ENCODE measurements at places on chromosomes 12 and 14. TPM values are rescaled to one million over a fixed set of nuclear protein-coding genes. Genes with fewer than 3 reads are reported as not detected.
A peak's percentile ranks its signal among the peaks of the same experiment; 100 is the strongest.

DNA sequence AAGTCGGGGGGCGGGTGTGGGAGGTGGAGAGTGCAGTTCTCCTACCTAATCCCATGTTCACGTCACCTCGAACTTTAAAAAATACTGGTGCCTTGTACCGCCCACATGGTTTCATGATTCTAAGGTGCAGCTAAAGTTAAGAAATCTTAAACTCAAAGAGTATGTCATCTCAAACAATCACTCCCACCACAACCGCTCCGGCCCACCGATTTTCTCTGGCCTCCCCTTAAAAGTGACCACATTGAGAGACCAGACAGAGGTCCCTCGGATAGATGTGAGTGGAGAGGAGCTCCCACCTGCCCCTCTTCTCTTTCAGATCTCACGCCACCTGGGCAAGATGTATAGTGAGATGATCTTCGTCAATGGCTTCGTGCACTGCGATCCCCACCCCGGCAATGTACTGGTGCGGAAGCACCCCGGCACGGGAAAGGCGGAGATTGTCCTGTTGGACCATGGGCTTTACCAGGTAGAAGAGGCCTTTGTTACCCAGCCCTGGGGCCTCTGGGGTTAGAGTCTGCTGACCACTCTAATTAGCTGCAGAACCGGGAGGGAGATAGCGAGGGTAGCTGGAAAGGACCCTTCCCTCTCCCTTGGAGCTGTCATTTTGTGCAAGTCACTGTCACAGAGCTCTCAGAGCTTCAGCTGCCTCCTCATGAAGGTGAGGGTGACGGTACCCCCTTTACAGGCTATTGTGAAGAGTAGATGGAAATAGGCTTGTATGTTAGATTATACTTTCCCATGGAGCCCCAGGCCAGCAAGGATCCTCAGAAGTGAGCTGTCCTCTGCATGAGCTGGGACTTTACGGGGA lies 124.4 kb downstream of the ADCK1 start:
- DNase-seq: no peak

ACOT6 gene
- not detected for polyA plus RNA-seq

- DNase-seq: no peak
Observed at GRCh38 chr14:75220156-75220555, 43.7 kb upstream of the TMED10 start.

- DNase-seq: peak; percentile 58
Observed at GRCh38 chr14:32414808-32415255, 85.7 kb downstream of the AKAP6 start.

DNA sequence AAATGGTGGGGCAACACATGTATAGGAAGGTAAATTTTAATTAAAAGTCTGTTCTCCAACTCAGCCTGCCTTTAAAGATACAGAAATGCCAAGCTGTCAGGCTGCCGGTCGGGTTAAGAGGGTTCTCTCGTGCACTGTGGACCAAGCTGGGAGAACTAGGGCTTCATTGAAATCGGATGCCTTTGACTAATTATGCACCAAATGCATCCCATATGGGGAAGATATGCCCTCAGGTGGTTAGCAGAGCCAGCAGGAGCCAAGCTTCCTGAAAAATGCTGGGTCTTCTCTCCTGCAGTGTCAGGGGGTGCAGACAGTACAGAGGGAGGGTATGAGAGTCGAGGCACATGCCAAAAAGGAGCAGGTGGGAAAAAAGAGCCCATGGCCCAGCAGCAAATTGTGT lies 236.1 kb downstream of the CACNA1C start:
- no peak for DNase-seq

- DNase-seq: no peak
Observed at GRCh38 chr14:93089521-93090269, 26.0 kb downstream of the ITPK1 start.

- DNase-seq: no peak
Observed at GRCh38 chr12:129428240-129428936, 475.4 kb downstream of the TMEM132D start.

- no peak for DNase-seq
Observed at GRCh38 chr12:18946106-18946505, 183.4 kb upstream of the PLEKHA5 start.

MYH7 gene
- polyA plus RNA-seq: not detected

DNA sequence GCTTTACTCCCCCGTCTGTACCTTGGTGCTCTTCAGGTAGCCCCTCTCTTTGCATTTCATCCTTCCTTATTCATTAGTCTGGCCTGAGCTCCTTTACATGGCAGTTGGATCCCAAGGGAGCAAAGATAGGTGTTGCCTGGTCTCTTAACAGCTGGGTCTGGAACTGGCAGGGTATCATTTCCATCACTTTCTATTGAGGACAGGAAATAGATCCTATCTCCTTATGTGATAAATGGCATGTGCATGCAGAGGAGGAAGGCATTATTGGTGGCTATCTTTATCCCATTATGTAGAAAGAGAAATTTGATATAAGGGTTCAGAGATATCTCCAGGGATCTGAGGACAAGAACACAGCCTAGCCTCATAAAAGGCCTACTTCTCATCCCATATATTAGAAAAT lies 54.6 kb upstream of the OAS1 start:
- no peak for DNase-seq

DNA sequence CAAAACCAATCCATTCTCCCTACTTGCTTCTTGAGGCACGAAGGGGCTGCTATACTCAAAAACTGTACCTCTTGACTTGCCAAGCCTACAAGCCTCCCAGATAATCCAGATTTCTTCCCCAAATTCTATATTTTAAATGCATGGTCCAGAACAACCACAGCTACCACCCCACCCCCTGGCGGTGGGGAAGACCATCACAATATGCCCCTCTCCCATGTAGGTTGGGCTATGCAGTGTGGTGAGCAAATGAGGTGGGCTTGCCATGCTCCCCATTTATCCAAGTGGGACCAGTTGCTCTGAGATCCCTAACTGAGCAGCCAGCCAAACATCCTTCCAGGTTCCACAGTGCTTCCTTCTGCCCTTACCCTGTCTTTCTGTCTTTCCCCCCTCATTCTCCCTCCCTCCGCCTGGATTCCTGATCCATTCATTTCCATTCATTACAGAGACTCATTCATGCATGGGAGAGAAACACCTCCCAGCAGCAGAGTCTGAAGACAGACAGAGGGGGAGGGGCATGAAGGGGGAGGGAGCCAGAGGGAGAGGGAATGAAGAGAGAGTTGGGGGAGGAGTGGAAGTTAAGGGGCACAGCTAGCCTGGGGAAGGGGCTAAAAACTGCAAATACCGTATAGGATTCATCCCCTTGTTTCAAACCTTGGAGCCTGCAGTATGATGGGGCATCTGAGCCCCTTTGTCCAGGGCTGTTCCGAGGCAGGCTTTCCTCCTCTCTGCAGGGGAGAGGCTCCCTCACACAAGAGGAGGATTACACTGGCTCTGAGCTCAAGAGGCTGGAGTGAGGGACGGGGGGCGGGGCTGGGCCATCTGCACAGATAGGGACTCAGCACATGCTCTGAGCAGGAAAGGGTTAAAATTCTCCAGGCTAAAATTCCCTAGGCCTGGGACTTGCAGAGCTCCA lies 4.4 kb downstream of the ZNF219 start:
- DNase-seq: no peak

- peak; percentile 75 for DNase-seq
Observed at GRCh38 chr14:54715239-54715638, 148.3 kb downstream of the SAMD4A start.

GRCh38 chr12:119369907-119370546 lies 35.5 kb downstream of the CCDC60 start:
- no peak for DNase-seq

- no peak for DNase-seq
Observed at GRCh38 chr14:104765517-104765916, 12.6 kb downstream of the SIVA1 start.

GRCh38 chr12:121087467-121088194 lies 45.0 kb upstream of the P2RX7 start:
- DNase-seq: peak; percentile 13

LRRK2 gene
- 1.8 TPM for polyA plus RNA-seq

DNA sequence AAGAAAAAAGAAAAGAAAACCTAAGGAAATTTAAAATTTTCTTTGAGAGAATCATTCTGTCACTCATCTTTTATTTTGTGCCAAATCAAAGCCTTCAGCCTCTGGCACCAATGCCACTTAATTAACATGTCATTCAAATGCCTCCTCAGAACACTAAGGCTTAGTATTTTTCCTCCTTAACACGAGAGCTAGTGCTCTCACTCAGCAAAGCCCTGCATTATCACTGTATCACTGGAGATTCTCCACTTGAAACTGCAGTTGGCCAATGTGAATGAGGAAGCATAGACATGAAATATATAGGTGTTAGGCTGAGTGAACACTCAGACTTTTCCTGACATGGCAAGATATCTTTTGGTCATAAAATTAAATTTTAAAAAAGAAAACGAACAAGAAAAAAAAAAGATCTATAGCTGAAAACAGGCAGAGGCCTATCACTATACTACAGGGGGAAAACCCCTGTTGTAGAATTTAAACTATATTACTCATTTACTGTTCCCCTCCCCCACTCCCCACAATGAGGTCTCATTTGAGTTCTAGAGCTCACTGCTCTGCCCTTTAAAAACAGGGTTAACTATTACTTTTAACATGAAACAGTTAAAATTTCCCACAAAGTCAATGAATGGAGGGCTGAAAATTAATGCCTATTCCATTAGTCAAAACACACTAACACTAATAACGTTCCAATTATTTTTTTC lies 5.1 kb downstream of the MBIP start:
- no peak for DNase-seq

NPFF gene
- not detected for polyA plus RNA-seq

GRCh38 chr14:76697246-76697905 lies 63.9 kb upstream of the VASH1 start:
- DNase-seq: no peak

DNA sequence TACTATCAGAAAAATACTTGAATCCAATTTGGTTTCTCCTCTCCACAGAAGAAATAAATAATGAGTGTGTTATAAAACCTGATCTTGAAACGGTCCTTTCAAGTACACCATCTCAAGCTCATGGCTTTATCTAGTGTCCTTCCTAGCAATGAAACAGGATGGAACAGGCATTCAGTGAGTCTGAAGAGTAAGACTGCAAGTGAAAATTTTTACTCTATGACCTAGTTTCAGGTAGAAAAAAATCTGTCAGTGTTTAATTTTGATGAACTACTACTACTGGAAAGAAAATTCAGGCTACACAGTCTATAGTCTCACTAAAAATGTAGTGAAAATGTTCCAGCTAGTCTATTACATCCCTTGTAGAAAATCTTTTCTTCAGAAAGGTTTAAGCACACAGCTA lies 7.7 kb downstream of the CBX5 start:
- no peak for DNase-seq

GRCh38 chr12:124033859-124034258 lies 60.8 kb downstream of the ZNF664 start:
- DNase-seq: no peak

- DNase-seq: no peak
Observed at GRCh38 chr12:96670334-96670899, 181.0 kb downstream of the CFAP54 start.

DNA sequence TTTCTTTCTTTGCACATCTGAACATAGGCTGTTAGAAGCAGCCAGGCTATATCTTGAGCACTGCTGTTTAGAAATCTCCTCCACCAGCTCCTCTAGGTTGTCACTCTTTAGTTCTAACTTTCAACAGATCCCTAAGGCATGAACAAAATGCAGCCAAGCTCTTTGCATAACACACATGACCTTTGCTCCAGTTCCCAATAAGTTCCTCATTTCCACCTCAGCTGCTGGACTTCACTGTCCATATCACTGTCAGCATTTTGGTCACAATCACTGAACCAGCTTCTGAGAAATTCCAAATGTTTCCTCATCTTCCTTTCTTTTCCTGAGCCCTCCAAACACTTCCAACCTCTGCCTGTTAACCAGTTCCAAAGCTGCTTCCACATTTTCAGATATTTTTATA lies 27.6 kb upstream of the C14orf132 start:
- no peak for DNase-seq

GRCh38 chr12:105659355-105660075 lies 329.0 kb downstream of the C12orf75 start:
- DNase-seq: no peak

RD3L gene
- not detected for polyA plus RNA-seq

DNA sequence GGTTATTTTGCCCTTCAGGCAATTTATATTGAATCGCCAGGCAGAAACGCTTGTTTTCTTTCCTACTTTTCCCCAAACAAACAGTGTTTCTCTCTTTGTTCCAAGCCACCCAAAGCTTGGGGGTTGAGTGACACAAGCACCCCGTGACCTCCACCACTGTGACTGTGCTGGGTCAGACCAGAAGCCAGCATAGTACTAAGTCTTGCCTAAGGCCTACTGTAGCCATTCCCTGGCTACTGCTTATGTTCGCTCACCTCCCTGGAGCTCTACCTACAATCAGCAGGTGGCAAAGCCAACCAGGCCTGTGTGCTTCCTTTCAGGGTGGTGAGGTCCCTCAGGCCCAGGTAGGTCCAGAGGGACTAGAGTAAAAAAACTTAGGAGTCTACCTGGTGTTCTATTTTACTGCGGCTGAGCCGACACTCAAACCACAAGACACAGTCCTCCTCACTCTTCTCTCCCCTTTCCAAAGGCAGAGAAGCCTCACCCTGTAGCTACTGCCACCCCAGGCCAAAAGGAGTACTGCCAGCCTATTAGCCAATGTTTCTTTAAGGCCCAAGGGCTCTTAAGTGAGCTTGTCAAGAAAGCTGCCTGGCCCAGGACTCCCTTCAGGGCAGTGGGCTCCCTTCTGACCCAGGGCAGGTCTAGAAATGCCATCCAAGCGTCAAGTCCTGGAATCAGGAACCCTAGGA lies 411.8 kb upstream of the MIS18BP1 start:
- no peak for DNase-seq

LRP1-AS gene
- polyA plus RNA-seq: not detected

GRCh38 chr14:69376439-69376838 lies 21.7 kb downstream of the ERH start:
- DNase-seq: peak; percentile 80

- no peak for DNase-seq
Observed at GRCh38 chr14:94679937-94680861, 68.0 kb downstream of the SERPINA3 start.

DNA sequence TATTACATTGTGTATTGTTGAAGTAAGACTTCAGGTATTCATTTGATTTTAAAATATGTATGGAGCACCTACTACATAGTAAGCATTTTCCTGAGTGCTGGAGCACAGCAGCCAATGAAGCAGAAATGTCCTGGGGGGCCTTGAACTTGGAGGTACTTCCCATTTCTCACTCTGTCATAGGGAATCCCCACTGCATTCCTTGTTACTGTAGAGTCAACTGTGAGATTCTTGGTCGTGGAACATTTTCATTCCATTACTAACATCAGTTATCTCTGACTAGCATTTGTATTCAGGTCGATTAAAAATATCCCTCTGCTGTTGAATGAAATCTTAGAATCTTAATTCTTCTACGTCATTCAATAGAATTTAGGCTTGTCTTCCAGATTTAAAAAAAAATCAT lies 66.7 kb downstream of the PDE3A start:
- peak; percentile 9 for DNase-seq

LIN7A gene
- 1.6 TPM for polyA plus RNA-seq

DNA sequence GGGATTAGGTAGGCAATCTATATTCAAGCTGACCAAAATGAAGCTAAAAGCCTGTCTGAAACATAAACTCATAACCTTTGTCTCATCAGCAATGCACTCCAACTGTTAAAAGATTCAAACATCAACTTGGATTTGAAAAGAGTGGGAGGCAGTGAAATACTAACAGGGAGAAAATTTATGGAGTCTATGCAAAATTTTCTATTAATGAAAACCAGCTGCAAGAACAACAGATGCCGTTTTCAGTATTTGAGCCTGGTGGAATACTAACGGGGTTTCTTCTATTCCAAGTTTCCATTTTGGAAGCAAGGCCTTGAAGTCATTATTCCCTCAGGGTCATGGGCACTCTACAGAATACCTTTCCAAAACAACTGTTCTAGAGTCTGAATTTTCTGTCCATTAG lies 88.3 kb downstream of the LRP6 start:
- no peak for DNase-seq
